Stimulated activated CD4-positive, alpha-beta T cell treated with anti-CD3 and anti-CD28 coated beads, TNF-alpha, amount 100 ng/mL, for 24 hours (primary cell): ENCODE measurements at places on chromosomes 4 and X.

DNA sequence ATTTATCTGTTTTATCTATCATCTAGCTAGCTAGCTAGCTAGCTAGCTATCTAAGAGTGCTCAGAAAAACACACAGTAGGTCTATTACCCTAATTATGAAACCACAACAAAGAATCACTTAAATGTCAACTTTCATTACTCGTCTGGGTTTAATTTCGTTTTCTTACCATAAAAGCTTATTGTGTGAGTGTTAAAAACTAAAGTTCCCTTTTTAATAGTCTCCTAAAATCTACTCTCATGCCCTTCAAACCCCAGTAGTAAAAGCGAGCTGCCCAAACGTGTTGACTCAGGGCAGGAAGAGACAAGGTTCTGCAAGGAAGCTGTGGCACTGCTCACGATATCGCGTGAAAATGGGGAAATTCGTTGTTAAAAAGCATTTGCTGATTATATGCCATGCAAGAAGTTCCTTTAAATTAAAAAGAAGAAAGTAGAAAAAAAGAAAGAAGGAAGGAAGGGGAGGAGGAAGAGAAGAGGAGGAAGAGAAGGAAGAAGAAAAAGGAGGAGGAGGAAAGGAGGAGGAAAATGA, 595 bp downstream of the MBNL3 start:
- DNase-seq, result no peak

DNA sequence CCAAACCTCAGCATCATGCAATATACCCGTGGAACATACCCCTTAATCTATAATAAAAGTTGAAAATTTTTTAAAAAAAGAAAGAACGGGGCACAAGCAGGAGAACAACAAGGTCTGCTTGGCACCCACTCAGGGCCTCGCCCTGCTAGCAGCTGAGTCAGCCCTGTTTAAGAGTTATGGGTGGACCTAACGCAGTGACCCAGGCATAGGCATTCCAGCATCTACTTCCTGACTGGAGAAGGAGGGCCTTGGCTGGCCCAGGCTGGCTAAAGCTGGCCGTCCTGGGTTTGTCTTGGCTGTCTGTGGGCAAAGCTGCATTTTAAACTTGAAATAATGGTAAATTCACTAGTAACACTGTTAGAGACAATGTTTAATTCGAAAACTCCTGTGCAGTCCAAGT, 236.7 kb upstream of the PGRMC2 start:
- DNase-seq, result no peak

GRCh38 chr4:2652415-2653160, 103.5 kb downstream of the TNIP2 start:
- no peak for DNase-seq

DNA sequence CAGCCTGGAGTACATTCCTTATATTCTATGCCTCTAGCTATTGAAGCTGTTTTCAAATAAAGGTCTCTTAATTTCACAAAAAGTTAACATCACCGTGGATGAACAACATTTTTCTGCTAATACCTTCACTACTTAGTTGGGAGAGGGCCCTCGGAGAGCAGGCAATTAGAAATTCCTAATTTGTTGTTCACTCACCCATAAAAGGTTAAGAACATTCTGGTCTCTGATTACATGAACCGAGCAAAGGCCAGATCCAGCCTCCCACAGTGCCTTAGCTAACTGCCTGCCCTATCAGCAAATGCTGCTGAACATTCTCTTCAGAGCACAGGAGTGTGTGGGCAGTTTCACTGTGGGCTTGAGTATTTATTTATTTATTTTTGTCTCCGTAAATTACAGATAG, 36.0 kb upstream of the TTC29 start:
- DNase-seq, result no peak
